ENCODE measurements at places on chromosomes 11 and 22. TPM values are rescaled to one million over a fixed set of nuclear protein-coding genes. Genes with fewer than 3 reads are reported as not detected.

The AP2A2 gene
- total RNA-seq, result 49.5 TPM

DNA sequence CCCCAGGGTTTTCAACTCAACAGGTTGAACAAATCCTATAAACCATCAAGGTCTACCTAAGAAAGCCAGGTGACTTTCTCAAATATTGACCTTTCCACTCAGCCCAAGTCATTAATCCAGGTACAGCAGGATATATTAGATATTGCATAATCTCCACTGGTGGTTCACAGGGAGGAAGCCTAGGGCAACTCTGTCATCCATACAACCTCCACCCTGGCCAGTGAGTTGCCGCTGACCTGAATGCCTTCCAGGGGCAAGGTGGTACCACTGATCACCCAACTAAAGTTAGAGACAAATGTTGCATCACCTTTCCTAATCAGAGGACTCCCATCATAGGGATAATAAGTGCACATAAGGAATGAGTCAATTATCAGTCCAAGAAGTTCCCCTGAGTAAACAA lies 22.9 kb downstream of the GUCD1 start:
- no peak overlapping the region for H3K27ac ChIP-seq
- no peaks in the 10 kb centered on the region for H3K36me3 ChIP-seq
- no peak overlapping the region for H3K4me3 ChIP-seq
- no peaks in the 10 kb centered on the region for H3K4me1 ChIP-seq

DNA sequence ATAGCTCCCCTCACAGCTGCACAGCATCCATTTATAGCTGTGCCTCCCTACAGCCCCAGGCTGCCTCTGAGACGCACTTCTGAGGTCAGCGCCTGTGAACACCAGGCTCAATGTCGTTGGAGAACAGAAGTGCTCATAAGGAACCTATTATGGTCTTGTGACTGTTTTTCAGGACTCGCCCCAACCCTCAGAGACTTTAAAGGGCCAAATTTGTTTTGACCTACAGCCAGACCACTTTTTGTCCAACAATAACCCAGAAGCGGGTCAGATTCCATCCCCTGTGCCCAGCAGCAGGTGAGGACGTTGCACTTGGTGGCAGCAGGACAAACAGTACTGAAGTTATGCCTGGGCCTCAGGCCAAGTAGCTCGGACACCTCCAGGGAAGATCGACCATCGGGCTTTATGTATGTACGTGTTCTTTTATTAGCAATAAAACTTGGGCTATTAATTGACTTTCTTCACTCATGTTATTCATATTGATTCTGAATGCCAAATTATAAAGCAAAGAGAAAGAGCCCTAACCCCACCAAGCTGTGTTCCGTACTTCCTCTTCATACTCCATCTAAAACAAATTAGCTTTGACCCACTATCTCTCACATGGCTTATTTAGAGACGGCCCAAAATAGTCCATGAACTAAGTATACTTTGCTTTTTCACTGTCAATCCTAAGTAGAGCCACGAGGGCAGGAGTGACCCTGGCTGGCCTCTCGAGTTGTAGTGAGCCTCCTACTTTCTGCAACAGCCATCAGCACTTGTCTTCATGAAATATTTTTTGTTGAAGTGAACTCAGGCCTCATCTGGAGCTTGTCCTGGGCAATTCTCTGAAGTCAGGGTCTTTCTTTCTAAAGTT lies 92.3 kb upstream of the PAX6 start:
- no peak overlapping the region for H3K4me3 ChIP-seq
- no peak for DNase-seq
- peaks cover 46% of the 10 kb centered on the region for H3K27me3 ChIP-seq
- H3K4me1 ChIP-seq, result no peaks in the 10 kb centered on the region

The DGCR6L gene
- 23.3 TPM for total RNA-seq

The FERMT3 gene
- total RNA-seq, result 158 TPM

DNA sequence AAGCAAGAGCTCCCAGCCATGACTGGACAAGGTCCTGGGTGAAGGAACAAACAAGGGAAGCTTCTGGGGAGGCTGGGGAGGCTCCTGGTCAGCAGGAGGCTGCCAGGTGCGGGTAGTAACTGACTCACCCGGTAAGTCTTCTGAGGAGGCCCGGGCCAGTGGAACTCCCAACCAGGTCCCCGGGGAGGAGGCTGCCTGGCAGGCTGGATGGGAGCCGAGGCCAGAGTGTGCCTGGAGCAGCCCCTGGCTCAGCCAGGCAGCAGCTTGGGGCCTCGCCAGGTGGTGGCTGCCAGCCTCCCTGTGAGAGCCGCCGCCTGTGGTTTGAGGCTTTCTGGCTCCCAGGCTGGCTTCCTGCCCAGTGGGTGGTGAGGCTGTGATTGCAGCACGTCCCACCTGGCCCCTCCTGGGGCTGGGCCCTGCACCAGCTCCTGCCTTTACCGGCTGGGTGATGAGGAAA lies 46.2 kb downstream of the IGF2 start:
- no peak overlapping the region for H3K27ac ChIP-seq
- H3K4me1 ChIP-seq, result peaks cover 12% of the 10 kb centered on the region
- H3K4me3 ChIP-seq, result no peak overlapping the region
- H3K27me3 ChIP-seq, result peaks cover 16% of the 10 kb centered on the region

- H3K4me3 ChIP-seq, result no peak overlapping the region
- peaks cover 13% of the 10 kb centered on the region for H3K36me3 ChIP-seq
- H3K27me3 ChIP-seq, result no peaks in the 10 kb centered on the region
- H3K27ac ChIP-seq, result no peak overlapping the region
These were observed 177.7 kb downstream of the SNX19 start for GRCh38 chr11:130738611-130739010.

The ALDH3B1 gene
- total RNA-seq, result 0.16 TPM

GRCh38 chr11:1153951-1154493 lies 3.7 kb upstream of the MUC5AC start:
- no peak overlapping the region for H3K4me3 ChIP-seq
- no peaks in the 10 kb centered on the region for H3K36me3 ChIP-seq
- no peak overlapping the region for H3K27ac ChIP-seq
- no peaks in the 10 kb centered on the region for H3K27me3 ChIP-seq

The MS4A6A gene
- not detected for total RNA-seq

GRCh38 chr22:49973018-49973961 lies 12.7 kb downstream of the PIM3 start:
- H3K27ac ChIP-seq, result no peak overlapping the region
- DNase-seq, result no peak
- no peaks in the 10 kb centered on the region for H3K36me3 ChIP-seq
- H3K4me1 ChIP-seq, result peaks cover 36% of the 10 kb centered on the region
- no peak overlapping the region for H3K4me3 ChIP-seq

DNA sequence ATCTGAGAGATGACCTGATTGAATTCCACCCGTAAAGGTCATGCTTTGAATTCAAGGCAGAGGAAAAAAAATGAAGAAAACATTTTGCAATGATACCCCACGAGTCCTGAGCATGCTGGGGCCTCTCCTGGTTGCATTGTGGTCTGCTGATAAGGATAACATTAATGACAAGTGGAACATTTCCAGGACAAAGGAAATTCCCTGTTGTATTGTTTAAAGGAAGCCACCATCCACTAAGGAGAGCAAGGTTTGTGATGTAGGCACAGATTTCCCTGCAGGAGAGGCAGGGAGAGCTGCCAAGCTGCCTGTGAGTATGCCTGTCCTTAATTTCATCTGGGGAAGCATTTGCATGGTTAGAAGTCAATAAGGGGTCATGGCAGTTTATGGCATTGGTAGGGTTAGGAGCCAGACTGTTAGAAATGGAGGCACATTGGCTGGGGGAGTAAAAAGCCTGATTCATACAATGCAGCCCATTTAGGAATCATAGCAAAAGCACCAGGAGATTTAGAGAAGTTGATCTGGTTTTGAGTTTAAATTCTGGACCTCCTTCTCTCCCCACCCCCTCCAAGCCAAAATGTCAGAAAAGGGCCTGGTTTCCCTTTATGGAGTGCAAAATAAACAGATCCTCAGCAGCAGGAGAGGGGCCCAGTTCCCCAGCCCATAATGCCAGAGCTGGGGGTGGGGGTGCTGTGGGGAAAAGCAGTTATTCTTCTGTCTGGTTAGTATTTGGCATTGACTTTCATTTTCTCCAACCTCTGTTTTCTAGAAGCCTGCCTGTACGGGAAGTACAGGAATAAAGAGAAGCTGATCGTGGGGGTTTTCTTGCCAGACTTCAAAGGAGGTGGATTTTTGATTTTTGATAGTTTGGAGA lies 22.1 kb downstream of the FLI1 start:
- H3K4me1 ChIP-seq, result peaks cover 100% of the 10 kb centered on the region
- DNase-seq, result no peak
- peak overlapping the region; percentile 100 for H3K27ac ChIP-seq
- peak overlapping the region; percentile 96 for H3K4me3 ChIP-seq
- no peaks in the 10 kb centered on the region for H3K27me3 ChIP-seq

- H3K4me3 ChIP-seq, result no peak overlapping the region
- no peak for DNase-seq
- H3K36me3 ChIP-seq, result peaks cover 12% of the 10 kb centered on the region
- no peaks in the 10 kb centered on the region for H3K27me3 ChIP-seq
- H3K4me1 ChIP-seq, result peaks cover 38% of the 10 kb centered on the region
These were observed 11.6 kb downstream of the CPSF7 start for GRCh38 chr11:61418136-61418535.

DNA sequence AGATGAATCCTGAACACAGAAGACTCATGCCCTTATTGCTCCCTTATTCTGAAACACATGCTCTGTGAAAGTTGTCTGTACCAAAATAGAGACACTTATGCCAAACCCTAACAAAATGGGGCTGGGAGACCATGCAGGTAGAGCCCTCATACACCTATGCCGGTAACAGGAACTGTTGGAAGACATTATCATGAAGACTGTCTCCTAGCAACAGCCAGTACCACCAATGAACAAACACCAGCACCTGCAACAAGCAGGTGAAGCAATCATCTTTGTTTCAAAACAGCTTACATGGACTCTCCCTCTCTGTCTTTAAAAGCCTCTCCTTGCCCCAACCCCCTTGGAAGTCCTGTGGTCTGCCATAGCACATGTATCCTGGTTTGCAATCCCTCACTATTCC lies 17.2 kb downstream of the SLC5A4 start:
- DNase-seq, result no peak
- no peak overlapping the region for H3K4me3 ChIP-seq
- no peaks in the 10 kb centered on the region for H3K4me1 ChIP-seq
- no peaks in the 10 kb centered on the region for H3K36me3 ChIP-seq

The BCL2L13 gene
- 42.1 TPM for total RNA-seq

DNA sequence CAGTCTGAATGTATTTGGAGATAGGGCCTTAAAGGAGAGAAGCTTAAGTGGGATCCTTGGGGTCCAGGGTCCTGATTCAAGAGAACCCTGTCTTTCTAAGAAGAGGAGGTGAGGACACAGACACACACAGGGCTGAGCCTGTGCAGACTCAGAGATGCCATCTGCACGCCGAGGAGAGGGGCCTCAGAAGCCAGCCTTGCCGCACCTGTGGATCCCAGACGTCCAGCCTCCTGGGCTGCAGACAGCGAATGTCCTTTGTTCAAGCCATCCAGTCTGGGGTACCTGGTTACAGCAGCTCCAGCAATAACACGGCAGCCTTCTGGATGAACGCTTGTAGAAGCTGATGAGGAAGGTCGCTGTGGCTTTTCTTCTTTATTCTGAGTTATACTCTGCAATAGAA lies 1086.1 kb downstream of the BRD1 start:
- no peaks in the 10 kb centered on the region for H3K4me1 ChIP-seq
- H3K27me3 ChIP-seq, result no peaks in the 10 kb centered on the region
- H3K27ac ChIP-seq, result no peak overlapping the region
- DNase-seq, result no peak

GRCh38 chr22:49052560-49052959 lies 775.1 kb downstream of the BRD1 start:
- H3K36me3 ChIP-seq, result no peaks in the 10 kb centered on the region
- no peak overlapping the region for H3K27ac ChIP-seq
- H3K4me3 ChIP-seq, result peak overlapping the region; percentile 91
- H3K27me3 ChIP-seq, result peaks cover 7% of the 10 kb centered on the region
- H3K4me1 ChIP-seq, result peaks cover 21% of the 10 kb centered on the region

DNA sequence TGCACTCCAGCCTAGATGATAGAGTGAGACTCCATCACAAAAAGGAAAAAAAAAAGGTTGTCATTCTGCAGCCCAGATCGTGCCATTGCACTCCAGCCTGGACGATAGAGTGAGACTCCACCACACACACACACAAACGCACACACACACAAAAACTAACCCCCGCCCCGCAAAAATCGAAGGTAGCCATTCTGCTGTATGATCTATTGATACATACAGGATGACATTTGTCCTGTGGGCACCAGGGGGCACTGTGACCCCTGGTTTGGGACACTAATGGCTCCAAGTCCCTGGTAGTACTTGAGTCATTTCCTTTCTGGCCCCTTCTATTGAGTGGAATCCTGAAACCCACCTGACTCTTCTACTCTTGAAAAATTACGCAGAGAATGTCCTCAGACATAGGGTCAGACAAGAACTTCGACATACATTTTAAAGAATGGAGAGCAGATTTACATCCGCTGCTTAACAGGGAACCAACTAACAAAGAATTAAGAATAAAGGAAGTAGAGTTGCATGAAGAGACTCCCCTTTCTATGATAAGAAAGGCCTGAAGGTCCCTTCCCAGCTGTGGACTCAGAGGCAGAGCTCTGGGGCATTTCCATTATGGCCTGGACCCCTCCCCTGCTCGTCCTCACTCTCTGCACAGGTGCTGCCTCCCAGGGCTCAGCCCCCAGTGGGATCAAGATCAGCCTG lies 35.0 kb upstream of the PRAME start:
- DNase-seq, result peak; percentile 63
- peaks cover 4% of the 10 kb centered on the region for H3K4me1 ChIP-seq
- no peak overlapping the region for H3K27ac ChIP-seq
- H3K36me3 ChIP-seq, result no peaks in the 10 kb centered on the region
- peaks cover 5% of the 10 kb centered on the region for H3K27me3 ChIP-seq

The ALX4 gene
- not detected for total RNA-seq

The ZNF195 gene
- total RNA-seq, result 30.9 TPM

The OR51B5 gene
- 0.30 TPM for total RNA-seq

- no peak for DNase-seq
- H3K4me3 ChIP-seq, result no peak overlapping the region
- H3K27ac ChIP-seq, result peak overlapping the region; percentile 3
- no peaks in the 10 kb centered on the region for H3K27me3 ChIP-seq
These were observed 68.1 kb downstream of the CSTPP1 start for GRCh38 chr11:47004595-47005033.

DNA sequence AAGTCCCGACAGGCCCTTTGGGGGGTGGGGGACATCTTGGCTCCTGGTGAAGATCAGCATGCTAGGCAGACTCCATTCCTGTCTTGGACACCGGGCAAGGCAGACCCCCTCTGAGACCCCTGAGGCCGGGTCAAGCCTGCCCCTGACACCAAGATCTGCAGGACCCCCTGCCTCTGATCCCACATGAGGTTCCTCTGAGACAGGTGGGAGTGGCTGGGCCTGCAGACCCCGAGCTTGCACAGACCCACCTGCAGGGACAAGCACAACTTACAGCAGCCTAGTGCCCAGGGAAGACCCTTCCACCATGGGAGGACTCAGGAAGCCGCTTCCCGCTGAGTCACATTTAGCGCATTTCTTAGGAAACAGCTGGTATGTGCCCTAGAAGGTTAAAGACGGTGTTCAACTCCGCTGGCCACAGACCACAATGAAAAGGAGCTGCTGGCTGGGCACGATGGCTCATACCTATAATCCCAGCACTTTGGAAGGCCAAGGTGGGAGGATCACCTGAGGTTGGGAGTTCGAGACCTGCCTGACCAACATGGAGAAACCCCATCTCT lies 15.5 kb downstream of the ARVCF start:
- no peak overlapping the region for H3K27ac ChIP-seq
- H3K36me3 ChIP-seq, result peaks cover 10% of the 10 kb centered on the region
- DNase-seq, result no peak
- no peaks in the 10 kb centered on the region for H3K27me3 ChIP-seq
- no peaks in the 10 kb centered on the region for H3K4me1 ChIP-seq
